ENCODE measurements at places on chromosomes 1 and 21.

DNA sequence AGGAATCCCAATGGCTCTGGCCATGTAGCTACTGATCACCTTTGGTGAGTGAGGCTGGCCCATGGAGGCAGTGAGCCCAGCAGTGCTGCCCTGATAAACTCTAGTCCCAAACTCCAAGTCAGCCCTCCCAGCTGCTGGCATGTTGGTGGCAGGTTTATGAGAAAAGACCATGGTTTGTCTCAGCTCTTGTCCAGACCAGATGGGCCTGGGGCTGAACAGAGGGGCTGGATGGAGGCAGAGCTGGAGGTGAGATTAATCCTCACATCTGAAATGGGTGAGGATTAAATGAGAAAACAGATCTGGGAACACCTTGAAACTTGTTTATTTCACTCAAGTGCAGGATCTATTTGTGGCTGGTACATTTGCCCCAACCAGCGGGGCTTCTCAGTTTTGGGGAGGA lies 3.2 kb downstream of the TMEM269 start:
- DNase-seq: no peak

GRCh38 chr21:37945036-37945435 lies 28.8 kb upstream of the KCNJ6 start:
- no peak for DNase-seq

DNA sequence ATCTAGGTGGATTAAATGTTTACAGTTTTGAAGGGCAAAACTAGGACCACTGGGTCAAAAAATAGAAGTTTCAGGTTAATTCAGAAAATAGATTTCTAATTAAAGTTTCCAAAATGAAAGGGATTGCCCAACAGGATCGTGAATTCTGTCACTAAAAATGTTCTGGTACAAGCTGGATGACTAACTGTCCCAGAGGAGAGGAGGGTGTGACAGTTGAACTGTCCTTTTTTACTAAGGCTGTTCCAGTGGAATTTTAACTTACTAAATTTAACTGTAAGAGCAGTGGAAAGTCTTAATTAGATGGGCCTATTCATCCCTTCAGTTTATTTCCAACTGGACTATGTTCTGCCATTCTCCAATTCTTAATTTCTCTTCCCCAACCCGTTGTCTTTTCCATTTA lies 7.2 kb downstream of the SNX7 start:
- no peak for DNase-seq

DNA sequence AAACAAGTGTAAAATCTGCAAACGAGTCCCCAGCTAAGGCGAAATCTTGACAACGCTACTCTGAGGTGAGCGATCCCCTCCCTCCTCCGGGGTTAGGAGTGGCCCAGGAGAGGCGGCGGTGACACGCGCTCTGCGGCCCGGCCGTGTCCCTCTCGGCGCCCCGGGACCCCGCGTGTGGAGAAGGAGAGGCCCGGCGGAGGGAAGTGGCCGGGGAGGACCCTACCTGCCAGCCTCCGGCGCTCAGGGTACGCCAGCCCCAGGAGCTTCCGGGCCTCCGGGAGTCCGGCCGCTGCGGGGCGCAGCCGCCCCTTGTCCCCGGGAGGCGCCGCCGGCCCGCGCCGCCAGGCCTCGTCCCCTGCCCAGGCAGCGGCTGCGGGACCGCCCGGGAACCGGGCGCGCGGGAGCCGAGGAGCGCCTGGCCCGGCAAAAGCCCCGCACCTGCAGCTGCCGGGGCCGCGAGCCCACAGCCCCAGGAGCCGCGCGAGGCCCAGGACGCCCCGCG lies 543 bp downstream of the ABCB10 start:
- DNase-seq: peak; percentile 68

GRCh38 chr1:236553370-236553769 lies 29.6 kb downstream of the LGALS8 start:
- DNase-seq: no peak

GRCh38 chr1:228276901-228277490 lies 69.2 kb downstream of the OBSCN start:
- DNase-seq: no peak

GRCh38 chr1:10267319-10267718 lies 56.9 kb downstream of the KIF1B start:
- no peak for DNase-seq

GRCh38 chr1:113905435-113905861 lies 322 bp downstream of the DCLRE1B start:
- DNase-seq: peak; percentile 45

- DNase-seq: no peak
Observed at GRCh38 chr1:211183747-211184313, 49.9 kb upstream of the KCNH1 start.

DNA sequence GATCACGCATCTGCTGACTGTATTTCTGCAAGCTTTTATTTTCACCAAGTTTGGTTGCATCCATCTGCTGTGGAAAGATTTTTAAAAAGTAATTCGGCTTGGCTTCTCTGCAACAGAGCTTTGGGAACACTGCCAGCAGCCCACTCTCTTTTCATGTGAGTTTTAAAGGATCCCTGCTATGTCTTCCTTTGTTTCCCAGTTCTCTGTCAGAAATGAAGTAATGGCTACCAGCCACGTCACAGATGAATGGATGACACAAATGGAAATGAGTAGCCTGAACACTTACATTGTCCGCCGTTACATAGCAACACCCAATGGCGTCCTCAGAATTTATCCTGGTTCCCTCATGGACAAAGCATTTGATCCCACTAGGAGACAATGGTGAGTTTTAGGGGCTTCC lies 80.6 kb upstream of the RAVER2 start:
- DNase-seq: no peak

- DNase-seq: no peak
Observed at GRCh38 chr1:71488555-71489252, 407.9 kb upstream of the ZRANB2 start.

GRCh38 chr1:210536254-210536961 lies 207.7 kb downstream of the HHAT start:
- no peak for DNase-seq

DNA sequence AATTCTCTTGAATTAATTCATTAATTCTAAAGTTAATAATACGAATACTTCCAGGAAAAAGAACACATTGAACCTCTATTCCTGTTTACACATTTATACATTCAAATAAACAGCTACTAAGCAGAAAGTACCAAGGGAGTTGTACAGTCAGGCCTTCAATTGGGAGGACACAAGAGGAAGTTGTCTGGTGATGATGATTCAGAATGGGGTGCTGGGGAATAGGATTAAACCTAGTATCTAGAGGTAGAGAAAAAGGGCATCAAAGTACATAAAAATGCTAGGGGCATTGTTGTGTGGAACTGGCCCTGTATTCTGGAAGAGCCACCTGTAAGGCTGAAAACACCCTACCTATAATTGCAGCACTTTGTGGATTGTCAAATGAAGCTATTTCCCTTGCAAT lies 71.7 kb upstream of the MROH9 start:
- DNase-seq: no peak

GRCh38 chr21:26280775-26281174 lies 110.2 kb upstream of the APP start:
- no peak for DNase-seq

GRCh38 chr21:38355992-38356781 lies 99.4 kb downstream of the KCNJ15 start:
- peak; percentile 76 for DNase-seq

DNA sequence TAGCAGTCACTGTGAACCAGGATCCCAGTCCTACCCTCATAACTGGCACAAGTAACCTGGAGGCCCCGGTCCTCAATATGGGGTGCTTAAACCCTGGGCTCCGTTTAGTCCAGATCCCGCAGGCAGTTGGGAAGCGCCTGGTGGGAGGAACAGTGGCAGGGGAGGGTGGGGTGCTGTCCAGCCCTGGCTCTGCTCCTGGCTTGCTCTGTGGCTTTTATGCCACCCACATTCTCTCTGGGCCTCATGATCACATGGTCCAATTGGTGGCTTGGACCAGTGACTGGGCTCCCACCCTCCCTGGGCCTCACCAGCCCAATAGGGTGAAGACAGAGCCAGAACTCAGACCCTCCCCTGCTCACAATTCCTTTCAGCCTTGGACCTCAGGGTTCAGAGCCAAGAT lies 2.9 kb downstream of the CD164L2 start:
- DNase-seq: no peak

DNA sequence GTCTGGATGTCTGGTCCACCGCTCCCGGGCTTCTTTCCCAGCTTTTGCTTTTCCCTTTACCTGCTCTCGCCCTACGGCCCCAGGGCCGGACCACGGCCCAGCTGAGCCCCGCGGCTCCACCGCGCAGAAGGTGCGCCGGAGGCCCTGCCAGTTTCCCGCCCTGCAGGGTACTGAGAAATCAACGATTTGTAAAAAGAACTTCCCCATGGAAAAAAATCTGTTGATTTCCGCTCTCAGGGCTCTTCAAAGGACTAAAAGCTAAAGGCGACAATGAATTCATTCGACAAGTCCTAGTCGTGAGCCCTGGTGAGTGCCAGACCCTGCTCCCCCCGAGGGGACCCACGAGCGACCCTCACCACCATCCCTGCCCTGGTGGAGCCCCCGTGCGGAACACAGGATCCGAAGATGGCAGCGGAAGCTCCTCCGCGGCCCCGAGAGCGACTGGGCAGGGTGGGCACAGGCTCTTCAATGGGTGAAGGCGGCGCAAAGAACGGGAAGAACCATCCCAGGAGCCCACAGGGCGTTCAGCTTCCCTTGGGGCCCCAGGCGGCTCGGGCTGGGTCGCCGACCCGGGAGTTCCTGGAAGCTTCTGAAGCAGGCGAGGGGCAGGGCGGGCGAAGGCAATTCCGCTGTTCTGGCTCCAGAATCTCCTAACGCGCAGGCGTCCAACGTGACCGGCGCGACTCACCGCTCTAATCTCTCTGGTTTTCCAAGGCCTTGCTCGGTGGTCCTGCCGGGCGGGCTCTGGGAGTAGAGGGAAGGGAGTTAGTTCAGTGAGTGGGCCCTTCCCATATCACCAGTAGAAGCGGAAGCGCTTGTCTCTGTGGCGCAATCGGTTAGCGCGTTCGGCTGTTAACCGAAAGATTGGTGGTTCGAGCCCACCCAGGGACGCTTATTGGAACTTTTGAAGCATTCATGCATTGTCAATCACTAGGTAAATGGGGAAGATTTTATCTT lies 6.6 kb upstream of the RNU1-2 start:
- peak; percentile 43 for DNase-seq

- no peak for DNase-seq
Observed at GRCh38 chr1:234989019-234989418, 139.6 kb downstream of the TOMM20 start.

GRCh38 chr1:6241887-6242740 lies 1.9 kb upstream of the HES3 start:
- DNase-seq: no peak

All from germinal center (tissue), 1 donor.